ENCODE measurements at places on chromosomes 7 and 10.

- no peak for DNase-seq
These were observed 14.2 kb upstream of the RNF32 start for GRCh38 chr7:156626220-156626895.

DNA sequence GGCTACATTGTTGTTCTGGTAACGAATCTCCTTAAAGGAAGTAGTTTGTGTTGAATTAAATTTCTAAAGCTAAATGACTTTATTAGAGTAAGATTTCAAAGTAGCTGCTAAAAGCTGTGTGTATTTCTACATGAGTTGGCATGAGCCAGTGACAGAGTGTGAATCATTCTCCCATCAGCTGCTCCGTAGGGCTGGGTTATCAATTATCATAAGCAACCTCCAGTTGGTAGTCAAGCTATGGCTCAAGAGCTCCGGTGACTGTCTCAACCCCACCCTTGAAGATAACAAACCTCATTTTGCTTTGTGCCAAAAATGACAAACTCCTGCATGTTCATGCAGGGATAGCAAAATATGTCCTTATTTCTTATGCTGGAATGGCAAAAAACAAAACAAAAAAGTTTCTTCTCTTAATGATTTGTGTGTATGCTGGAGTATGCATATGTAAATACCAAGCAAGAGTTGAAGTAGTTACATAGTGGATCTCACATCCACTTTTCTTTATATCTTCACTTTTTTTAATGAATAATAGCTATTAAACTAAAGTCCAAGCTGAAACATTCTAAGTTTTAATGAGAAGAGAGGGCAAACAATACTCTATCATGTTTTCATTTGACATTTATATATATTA lies 249.4 kb downstream of the CACNA2D1 start:
- DNase-seq, result no peak

DNA sequence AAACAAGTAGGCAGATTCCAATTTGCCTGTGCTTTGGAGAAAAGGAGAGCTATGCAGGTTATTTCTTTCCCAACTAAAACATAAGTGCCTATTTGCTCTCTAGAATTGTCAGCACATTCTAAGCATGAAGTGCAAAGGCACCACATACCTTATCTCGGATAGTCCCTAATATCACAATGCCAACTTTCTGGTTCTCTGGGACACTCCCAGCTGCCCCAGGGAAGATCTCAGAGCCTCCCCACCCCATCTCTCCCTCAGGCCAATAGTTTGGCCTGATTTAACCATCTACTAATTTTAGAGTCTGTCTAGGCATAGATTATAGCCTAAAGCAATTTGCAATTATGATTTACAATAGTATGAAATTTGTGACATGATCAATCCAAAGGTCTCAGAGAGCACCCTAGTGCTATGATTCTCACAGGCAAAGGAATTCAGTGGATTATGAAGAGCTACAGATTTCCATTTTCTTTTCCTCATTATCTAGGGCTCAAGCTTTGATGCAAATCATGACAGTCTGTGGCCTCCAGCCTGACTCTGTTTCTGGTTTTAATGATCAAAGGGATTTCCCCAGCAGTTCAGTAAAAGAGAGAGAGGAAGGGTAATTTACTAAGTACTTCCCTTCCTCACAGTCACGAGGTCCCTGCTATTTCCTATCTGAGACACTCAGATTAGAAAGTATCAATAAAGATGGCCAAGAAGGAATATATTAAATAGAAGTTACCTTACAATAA lies 29.0 kb upstream of the IL6 start:
- no peak for DNase-seq

DNA sequence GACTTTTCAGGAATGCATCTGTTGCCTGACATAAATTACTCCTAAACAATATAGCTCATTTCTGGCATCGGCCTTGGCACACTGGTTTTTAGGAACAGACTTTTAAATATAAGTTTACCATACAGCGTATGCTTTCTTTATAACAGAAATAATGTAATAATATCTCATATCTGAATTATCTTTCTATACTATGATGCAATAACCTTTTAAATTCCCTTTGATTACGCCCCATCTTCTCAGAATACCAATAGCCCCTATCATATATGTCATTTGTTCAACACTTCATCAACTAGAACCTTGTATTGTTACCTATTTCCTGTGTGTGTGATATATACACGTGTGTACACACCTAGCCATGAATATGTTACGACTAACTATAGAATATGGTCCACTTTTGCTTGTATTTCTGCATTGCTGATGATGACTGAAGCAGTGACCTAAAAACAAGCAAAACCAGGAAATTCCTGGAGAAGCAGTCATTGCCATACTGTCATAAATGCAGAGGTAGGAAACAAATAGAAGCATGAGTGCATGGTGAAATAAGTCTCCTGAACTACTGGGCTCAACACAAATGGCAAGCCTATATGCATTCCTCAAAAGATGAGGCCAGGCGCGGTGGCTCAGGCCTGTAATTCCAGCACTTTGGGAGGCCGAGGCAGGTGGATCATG lies 618.4 kb upstream of the NRP1 start:
- DNase-seq, result no peak

- no peak for DNase-seq
These were observed 358.7 kb upstream of the MGMT start for GRCh38 chr10:129108378-129108777.

GRCh38 chr10:6208799-6209235 lies 6.1 kb downstream of the PFKFB3 start:
- no peak for DNase-seq
